ENCODE measurements at places on chromosomes 2 and 18. TPM values are rescaled to one million over a fixed set of nuclear protein-coding genes. Genes with fewer than 3 reads are reported as not detected.

DNA sequence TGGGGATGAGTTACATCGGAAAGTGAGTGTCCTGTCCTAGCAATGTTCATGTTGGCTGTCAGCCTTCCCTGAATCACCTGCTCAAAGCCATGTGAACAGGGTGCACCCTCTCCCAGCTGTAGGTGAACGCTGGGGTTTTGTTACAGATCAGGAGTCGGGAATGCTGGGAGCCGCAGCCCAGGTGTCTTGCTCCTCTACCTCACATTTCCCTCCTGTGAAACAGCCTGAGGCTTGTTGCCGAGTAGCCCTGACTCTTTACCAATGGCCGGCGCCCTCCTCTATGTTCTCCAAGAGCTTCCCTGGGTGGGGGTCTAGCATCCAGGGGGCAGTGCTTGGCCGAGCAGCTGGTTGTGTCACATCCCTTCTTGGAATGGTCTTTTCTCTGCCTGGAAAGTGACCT lies 164.7 kb downstream of the SH3RF3 start:
- H3K27ac ChIP-seq, result no peak overlapping the region
- H3K36me3 ChIP-seq, result no peaks in the 10 kb centered on the region
- no peak for DNase-seq
- H3K4me1 ChIP-seq, result no peaks in the 10 kb centered on the region
- H3K27me3 ChIP-seq, result peaks cover 73% of the 10 kb centered on the region
- no peak overlapping the region for H3K4me3 ChIP-seq

GRCh38 chr2:42164046-42164445 lies 5.1 kb upstream of the EML4 start:
- no peaks in the 10 kb centered on the region for H3K36me3 ChIP-seq
- H3K4me1 ChIP-seq, result peaks cover 30% of the 10 kb centered on the region
- H3K27ac ChIP-seq, result peak overlapping the region; percentile 7
- H3K4me3 ChIP-seq, result no peak overlapping the region
- DNase-seq, result peak; percentile 27

The TMEM200C gene
- not detected for total RNA-seq

- H3K27me3 ChIP-seq, result no peaks in the 10 kb centered on the region
- DNase-seq, result no peak
- H3K4me3 ChIP-seq, result no peak overlapping the region
- H3K27ac ChIP-seq, result no peak overlapping the region
- peaks cover 15% of the 10 kb centered on the region for H3K36me3 ChIP-seq
Measured at GRCh38 chr2:119809339-119810048, 49.8 kb downstream of the PTPN4 start.

DNA sequence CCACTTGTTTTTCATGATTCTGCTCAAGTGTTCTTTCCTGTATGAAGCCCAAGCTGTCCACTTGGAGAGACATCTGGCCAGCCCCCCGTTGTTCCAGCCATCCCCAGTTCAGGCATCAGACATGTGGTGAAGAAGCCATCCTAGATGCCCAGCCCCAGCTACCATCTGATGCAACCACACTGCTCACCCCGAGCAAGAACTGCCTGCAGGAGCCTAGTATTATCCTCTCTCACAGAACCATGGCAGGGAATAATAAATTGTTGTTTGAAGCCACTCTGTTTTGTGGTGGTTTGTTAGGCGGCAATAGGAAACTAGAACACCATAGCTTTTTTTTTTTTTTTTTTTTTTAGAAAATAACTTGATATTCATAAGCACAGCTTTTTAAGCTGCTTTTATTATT lies 19.5 kb upstream of the DARS1 start:
- no peak overlapping the region for H3K27ac ChIP-seq
- no peaks in the 10 kb centered on the region for H3K27me3 ChIP-seq
- no peak for DNase-seq
- no peak overlapping the region for H3K4me3 ChIP-seq
- peaks cover 17% of the 10 kb centered on the region for H3K4me1 ChIP-seq

- no peaks in the 10 kb centered on the region for H3K36me3 ChIP-seq
- H3K4me1 ChIP-seq, result no peaks in the 10 kb centered on the region
- H3K4me3 ChIP-seq, result no peak overlapping the region
- no peaks in the 10 kb centered on the region for H3K27me3 ChIP-seq
Measured at GRCh38 chr2:167103028-167103756, 214.9 kb downstream of the XIRP2 start.

The CDK5R2 gene
- 0.86 TPM for total RNA-seq

DNA sequence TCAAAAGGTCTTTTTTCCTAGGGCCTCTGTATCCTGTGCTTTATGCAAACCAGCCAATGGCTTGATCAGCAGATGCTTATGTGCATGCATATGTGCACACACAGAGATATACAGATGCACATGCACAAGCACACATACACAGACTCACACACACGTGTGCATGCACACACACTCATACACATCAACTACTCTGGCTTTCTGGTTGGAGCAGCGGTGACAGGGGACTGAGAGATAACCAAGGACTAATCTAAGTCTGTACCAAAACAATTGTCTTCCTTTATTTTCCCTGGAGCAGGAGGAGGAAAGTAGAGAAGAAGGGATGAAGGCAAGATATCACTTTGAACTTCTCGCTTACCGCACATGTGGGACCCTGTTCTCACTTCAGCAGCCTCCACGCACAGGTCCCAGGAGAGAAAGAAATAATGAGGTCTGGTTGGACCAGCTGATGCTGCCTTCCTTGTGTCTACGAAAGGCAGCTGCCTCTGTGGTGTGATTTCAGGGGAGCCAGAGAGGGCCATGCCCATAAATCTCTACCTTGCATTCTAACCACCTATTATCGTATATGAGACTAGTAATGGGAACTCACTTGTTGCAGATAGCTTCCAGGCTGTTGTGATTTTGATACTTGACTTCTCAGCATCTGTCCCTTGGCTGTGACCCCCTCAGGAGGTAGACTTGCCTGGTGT lies 338.0 kb downstream of the EN1 start:
- H3K27ac ChIP-seq, result no peak overlapping the region
- no peak overlapping the region for H3K4me3 ChIP-seq
- H3K36me3 ChIP-seq, result no peaks in the 10 kb centered on the region

- no peak overlapping the region for H3K4me3 ChIP-seq
- H3K36me3 ChIP-seq, result no peaks in the 10 kb centered on the region
- no peak for DNase-seq
- H3K27me3 ChIP-seq, result peaks cover 13% of the 10 kb centered on the region
- no peaks in the 10 kb centered on the region for H3K4me1 ChIP-seq
Measured at GRCh38 chr2:67706082-67706481, 308.9 kb downstream of the ETAA1 start.

GRCh38 chr18:10841203-10841602 lies 308.2 kb downstream of the PIEZO2 start:
- H3K4me1 ChIP-seq, result no peaks in the 10 kb centered on the region
- no peak overlapping the region for H3K4me3 ChIP-seq
- H3K27ac ChIP-seq, result no peak overlapping the region
- no peak for DNase-seq
- H3K27me3 ChIP-seq, result no peaks in the 10 kb centered on the region

DNA sequence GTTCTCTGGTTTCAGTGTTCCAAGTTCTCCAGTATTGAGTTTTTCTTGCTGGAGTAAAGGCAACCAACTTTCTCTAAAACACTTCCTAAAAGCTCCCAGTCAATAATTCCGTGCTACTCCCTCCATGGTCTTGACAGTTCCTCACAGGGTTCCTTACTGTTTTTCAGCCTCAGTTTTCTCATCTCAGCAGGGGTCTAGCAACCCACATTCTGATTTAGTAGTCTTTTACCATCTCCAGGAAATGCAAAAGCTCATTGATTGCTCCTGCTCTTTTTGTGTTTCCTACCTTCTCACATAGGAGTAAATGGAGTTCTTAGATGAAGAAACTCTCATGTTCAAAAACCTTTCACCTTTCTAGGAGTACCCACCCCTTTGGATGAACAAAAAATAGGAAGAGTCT lies 978.8 kb upstream of the POU3F3 start:
- no peak overlapping the region for H3K27ac ChIP-seq
- no peak for DNase-seq
- no peaks in the 10 kb centered on the region for H3K36me3 ChIP-seq
- H3K4me1 ChIP-seq, result no peaks in the 10 kb centered on the region

DNA sequence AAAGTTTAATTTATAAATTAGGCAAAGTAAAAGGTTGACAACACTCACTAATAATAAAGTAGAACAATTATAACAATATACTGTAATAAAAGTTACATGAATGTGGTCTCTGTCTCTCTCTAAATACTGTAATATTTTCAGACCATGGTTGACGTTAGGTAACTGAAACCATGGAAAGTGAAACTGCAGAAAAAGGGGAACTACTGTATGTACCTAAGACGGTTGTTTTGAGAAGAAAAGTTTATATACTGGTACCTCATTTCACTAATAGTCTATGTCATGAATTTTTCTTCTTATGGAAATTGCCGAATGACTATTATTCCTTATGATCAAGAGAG lies 166.7 kb upstream of the ZNF521 start:
- no peaks in the 10 kb centered on the region for H3K27me3 ChIP-seq
- H3K27ac ChIP-seq, result no peak overlapping the region
- H3K36me3 ChIP-seq, result no peaks in the 10 kb centered on the region
- H3K4me1 ChIP-seq, result no peaks in the 10 kb centered on the region
- no peak for DNase-seq
- H3K4me3 ChIP-seq, result no peak overlapping the region

DNA sequence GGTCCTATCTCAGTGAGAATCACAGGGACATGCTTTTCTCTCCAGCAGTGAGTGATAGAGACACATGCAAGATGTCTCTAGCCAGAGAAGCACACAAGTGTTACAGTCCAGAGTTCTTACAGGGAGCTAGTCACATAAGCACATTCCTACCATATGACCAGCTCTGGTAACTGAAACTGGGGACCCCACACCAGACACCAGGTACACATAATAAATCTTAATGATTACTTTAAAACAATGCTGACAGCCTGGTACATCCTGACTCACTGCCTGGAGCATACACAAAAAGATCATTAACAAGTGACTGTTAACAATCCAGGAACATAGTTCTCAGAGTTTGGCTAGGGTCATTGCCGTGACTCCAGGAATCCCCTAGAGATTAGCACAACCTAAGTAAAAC lies 53.6 kb downstream of the GALNT1 start:
- peaks cover 5% of the 10 kb centered on the region for H3K36me3 ChIP-seq
- H3K4me3 ChIP-seq, result no peak overlapping the region
- peak overlapping the region; percentile 60 for H3K27ac ChIP-seq
- H3K4me1 ChIP-seq, result peaks cover 21% of the 10 kb centered on the region
- peak; percentile 34 for DNase-seq

DNA sequence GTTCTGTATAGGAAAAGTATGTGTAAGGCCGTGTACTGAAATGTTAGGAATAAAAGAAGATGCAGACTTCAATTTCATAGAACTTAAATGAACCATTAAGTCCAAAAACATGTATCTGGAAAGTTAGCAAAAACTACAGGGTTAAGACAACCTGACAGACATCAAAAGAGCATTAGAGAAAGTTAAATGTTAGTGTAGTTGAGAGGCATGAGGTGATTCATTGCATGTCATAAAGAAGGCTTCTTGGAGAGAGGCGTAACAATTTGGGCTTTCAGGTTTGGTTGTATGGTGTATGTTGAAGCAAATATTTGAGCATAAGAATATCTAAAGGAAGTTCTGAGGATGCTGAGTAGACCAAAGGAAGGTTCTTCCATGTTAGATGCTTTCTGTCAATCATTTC lies 6.3 kb downstream of the EPC2 start:
- no peak overlapping the region for H3K27ac ChIP-seq
- peaks cover 24% of the 10 kb centered on the region for H3K4me1 ChIP-seq
- no peak overlapping the region for H3K4me3 ChIP-seq
- peaks cover 5% of the 10 kb centered on the region for H3K36me3 ChIP-seq
- H3K27me3 ChIP-seq, result no peaks in the 10 kb centered on the region
- no peak for DNase-seq

DNA sequence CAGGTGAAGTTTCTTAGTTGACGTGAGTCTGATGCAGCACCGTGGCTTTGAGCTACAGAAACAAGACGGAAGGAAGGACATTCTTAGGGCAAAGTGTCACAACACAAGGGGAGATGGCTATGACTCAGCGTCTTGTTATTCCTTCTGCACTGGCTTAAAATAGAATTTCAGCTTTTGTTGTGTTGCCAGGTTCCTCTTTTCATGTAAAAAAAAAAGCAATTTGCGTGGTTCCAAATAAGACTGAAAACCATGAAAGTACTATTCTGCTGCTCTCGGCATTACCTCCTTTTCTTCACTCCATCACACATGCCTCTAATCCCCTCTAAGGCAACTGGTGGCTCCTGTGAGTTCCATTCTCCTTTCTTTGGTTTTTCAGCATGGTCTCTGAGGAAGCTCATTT lies 150.1 kb downstream of the ANTXR1 start:
- peak overlapping the region; percentile 9 for H3K27ac ChIP-seq
- H3K4me3 ChIP-seq, result no peak overlapping the region
- DNase-seq, result peak; percentile 19
- peaks cover 13% of the 10 kb centered on the region for H3K4me1 ChIP-seq
- no peaks in the 10 kb centered on the region for H3K36me3 ChIP-seq

DNA sequence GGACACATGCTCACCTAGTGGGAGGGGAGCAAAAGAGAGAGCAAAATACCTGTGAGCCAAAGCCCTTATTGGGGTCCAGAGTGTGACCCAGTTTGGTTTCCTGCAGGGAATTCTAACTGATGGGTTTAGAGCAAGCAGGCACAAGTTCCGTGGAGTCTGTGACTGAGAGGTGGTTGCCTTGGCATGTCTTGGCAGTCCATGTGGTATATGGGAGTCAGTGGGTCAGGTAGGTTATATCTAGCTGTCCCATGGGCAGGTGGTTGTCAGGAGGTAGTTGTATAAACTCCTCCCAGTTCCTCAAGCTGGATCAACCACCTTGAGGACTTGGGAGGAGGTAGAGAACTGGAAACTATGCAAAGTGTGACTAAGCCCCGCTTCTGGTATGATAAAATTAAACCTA lies 452.8 kb upstream of the VWC2L start:
- no peak overlapping the region for H3K4me3 ChIP-seq
- peaks cover 13% of the 10 kb centered on the region for H3K4me1 ChIP-seq
- H3K27ac ChIP-seq, result no peak overlapping the region

- H3K27ac ChIP-seq, result no peak overlapping the region
- DNase-seq, result no peak
- no peaks in the 10 kb centered on the region for H3K4me1 ChIP-seq
- H3K27me3 ChIP-seq, result no peaks in the 10 kb centered on the region
Measured at GRCh38 chr18:40079786-40080185, 1875.2 kb upstream of the PIK3C3 start.

GRCh38 chr2:1619556-1619955 lies 124.8 kb downstream of the PXDN start:
- no peaks in the 10 kb centered on the region for H3K27me3 ChIP-seq
- no peaks in the 10 kb centered on the region for H3K4me1 ChIP-seq
- no peak overlapping the region for H3K27ac ChIP-seq
- no peak overlapping the region for H3K4me3 ChIP-seq

- DNase-seq, result no peak
- peak overlapping the region; percentile 68 for H3K4me3 ChIP-seq
- H3K4me1 ChIP-seq, result no peaks in the 10 kb centered on the region
Measured at GRCh38 chr2:241064802-241065354, 37.2 kb downstream of the MTERF4 start.

DNA sequence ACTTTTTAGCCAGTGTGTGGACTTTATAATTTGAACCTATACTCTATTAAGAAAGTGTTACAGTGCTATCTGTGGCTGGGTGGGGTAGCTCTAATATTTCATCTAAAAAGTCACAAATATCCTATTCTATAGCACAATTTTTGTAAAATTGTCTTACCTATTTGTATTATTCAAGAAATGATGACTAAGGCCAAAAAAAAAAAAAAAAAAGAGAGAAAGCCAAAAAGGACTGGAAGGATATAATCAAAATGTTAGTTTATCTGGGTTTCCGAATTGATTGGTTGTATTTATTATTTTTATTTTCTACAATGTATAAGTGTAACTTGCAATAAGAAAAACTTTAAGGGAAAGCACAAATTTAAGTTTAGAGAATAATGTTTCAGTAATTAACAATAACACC lies 5.5 kb downstream of the ARL6IP6 start:
- DNase-seq, result no peak
- H3K4me1 ChIP-seq, result peaks cover 11% of the 10 kb centered on the region
- peaks cover 15% of the 10 kb centered on the region for H3K36me3 ChIP-seq
- no peaks in the 10 kb centered on the region for H3K27me3 ChIP-seq
- no peak overlapping the region for H3K4me3 ChIP-seq
